ENCODE measurements at places on chromosomes 3 and 15. TPM values are rescaled to one million over a fixed set of nuclear protein-coding genes. Genes with fewer than 3 reads are reported as not detected.

DNA sequence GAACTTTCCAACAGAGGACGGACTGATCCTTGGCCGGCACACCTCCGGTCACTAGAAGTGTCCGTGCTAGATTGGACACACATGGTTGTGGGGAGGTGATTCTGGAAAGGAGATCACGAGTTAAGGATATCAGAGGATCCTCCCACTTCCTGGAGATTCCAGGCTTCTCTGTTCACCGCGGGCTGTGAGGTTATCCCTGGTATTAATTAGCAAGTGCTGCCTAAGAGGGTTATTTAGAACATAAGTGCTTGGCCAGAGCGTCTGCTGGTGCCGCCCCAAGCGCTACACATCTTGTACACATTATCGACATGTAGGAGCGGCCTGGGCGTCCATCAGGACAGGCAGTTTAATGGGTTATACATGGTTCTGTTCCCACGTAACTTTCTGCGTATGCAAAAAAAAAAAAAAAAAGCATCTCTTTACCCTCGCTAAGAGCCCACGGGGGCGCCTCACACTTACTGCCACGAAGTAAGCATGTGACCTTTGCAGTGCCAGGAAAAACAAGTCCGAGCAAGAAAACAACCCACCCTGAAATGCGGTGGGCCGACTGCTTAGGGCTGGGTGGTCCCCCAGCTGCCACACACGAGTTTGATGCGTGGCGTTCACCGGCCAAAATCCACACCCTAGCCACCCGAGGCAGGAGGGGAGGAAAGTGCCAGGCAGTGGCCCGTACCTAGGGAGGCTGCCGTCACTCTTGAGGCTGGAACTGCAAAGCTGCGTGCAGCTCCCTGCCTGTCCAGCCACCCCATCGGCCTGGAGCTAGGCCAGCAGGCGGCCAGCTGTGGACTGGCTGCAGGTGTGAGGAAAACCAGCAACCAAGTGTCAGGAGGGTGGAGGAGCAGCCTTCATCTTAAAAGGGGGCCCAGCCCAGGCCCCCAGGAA is 78.0 kb downstream of the CPN2 start:
- no peak for DNase-seq

GRCh38 chr3:173976281-173976680 is 578.7 kb downstream of the NLGN1 start:
- DNase-seq, result no peak

DNA sequence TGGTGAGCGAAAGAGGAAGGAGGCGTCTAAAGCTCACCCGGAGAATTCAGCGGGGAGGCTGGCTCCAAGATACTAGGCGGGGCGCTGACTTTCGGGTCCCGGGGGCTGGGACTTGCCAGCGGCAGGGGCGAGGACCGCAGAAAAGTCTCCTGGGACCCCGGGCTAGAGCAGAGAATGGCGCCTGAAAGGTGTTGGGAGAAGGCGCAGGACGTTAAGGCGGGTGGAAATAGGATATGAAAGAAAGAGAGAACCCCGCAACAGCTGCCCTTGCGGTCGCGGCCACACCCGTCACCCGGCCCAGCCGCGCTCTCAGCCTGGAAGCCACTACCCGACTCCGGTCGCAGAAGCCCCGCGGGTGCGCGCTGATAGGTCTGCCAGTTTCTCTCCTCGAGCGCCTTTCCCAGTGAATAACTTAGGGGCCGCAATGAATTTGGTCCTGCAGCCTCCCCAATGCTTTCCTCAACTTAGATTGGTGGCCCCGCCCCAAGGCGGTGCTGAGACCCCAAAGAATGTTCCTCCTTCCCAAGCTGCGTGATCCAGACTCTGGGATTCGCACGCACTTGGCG is 604 bp downstream of the LTK start:
- DNase-seq, result no peak

- DNase-seq, result peak; percentile 46
Observed at GRCh38 chr3:173993299-173993698, 595.8 kb downstream of the NLGN1 start.

- DNase-seq, result no peak
Observed at GRCh38 chr15:43382310-43382709, 11.4 kb downstream of the TUBGCP4 start.

GRCh38 chr15:85689729-85690128 is 105.0 kb downstream of the KLHL25 start:
- no peak for DNase-seq

DNA sequence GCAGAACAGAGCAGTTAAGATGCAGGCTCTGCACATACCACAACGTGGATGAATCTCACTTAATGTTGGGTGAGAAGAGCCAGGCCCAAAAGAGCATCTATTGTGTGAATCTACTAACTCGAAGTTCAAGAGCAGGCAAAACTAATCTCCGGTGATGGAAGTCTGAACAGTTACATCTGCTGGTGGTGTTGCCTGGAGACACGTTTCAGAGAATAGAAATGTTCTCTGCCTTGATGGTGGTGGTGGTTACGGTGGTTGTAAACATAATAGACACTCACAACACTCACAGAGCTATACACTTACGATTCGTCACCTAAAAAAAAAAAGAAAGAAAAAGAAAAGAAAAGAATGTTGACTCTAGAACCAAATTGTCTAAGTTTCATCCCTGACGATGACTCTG is 86.8 kb downstream of the LIPC start:
- no peak for DNase-seq

DNA sequence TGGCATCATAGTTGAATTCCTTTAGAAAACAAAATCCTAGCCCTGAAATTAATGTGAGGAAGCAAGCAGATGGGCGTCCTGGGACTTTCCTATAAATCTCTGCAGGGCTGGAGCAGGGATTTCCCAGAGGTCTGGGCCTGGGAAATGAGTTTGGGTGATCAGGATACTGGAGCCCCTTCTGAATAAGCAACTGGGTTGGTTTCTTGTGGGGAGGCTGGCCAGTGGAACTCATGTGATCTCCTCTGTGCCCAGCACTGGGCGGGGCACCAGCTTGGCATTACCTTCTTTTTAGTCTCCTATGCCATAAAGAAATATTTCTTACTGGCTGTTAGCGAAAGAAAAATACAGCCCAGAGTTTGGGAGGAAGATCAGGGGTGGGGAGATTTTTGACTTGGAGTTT is 1.7 kb downstream of the THSD4 start:
- DNase-seq, result no peak

DNA sequence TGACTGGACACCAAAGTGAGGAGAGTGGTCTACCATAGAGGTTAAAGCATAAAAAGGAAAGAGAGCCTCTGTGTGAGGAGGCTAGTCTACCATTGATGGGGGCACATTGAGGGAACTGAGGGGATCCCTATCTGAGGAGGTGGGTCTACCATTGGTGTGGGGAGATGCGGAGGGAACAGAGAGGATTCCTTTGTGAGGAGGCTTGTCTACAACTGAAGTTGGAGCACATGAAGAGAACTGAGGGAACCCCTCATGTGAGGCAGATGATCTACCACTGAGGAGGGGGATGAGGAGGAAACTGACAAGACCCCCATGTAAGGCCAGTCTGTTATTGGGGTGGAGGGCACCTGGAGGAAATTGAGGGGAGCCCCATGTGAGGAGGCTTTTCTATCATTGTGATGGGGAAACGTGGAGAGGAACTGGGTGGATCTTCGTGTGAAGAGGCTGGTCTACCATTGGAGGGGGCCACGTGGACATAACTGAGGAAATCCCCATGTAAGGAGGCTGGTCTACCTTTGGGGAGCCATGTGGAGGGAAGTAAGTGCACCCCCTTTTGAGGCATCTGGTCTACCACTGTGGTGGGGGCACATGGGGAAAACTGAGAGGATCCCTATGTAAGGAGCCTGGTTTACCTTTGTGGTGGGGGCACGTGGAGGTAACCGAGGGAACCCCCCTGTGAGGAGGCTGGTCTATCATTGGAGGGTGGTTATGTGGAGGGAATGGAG is 160.1 kb downstream of the FBLN2 start:
- no peak for DNase-seq

DNA sequence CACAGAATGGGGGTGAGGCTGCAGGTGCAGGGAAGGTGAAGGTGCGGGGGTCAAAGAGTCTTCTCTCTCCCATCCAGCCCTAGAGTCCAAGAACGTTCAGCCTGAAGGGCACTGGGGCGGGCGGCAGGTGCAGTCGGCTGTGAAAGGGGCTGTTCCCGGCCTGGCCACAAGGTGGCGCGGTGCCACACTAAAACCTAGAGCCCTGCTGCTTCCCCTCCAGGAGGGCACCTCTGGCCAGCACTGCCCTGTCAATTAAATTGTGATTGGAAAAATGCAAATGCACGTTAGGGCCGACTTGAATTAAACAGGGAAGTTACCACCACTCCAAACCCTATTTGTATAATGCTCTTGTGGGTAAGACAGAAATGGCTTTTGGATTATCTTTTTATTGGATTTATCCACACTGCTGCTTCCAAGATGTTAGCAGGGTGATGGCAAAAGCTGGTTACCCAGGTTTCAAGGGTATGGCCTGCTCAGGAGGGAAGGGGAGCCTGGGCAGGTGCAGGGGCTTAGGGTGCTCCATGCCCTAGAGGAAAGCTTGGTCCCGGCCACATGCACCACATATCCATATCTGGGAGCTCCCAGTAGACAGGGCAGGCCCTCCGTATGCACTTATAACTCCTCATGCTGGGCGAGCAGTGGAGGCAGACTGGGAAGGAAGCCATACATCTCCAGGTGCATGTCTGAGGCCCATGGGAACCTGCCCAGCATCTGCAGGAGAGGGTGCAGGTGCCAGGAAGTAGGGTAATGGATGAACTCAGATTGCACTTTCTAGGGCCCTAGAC is 119.8 kb downstream of the ADCY5 start:
- DNase-seq, result peak; percentile 66

- DNase-seq, result no peak
Observed at GRCh38 chr3:30204126-30204525, 402.3 kb upstream of the TGFBR2 start.

- peak; percentile 29 for DNase-seq
Observed at GRCh38 chr3:152176241-152176640, 92.5 kb upstream of the MBNL1 start.

GRCh38 chr3:146655333-146655996 is 50.3 kb upstream of the PLSCR5 start:
- no peak for DNase-seq

DNA sequence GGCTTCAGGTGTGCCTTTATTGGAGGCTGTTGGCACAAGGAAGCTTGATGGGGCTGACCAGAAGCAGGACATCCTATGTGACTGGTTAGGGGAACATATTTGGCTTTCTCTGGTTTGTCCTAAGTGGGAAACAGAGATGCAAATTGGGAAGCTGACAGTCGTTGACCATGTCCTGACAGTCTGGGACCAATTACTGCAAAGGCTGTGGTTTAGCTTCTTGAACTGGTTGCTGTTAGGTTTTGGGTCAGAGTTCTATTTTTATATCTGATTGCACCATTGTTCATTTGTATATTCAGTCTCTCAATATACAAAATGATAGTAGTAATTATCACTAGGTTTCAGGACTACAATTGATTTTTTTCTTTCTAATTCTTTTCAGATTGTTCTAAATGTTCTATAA is 36.8 kb downstream of the SNTN start:
- DNase-seq, result no peak

GRCh38 chr3:411226-411625 is 214.7 kb downstream of the CHL1 start:
- no peak for DNase-seq

DNA sequence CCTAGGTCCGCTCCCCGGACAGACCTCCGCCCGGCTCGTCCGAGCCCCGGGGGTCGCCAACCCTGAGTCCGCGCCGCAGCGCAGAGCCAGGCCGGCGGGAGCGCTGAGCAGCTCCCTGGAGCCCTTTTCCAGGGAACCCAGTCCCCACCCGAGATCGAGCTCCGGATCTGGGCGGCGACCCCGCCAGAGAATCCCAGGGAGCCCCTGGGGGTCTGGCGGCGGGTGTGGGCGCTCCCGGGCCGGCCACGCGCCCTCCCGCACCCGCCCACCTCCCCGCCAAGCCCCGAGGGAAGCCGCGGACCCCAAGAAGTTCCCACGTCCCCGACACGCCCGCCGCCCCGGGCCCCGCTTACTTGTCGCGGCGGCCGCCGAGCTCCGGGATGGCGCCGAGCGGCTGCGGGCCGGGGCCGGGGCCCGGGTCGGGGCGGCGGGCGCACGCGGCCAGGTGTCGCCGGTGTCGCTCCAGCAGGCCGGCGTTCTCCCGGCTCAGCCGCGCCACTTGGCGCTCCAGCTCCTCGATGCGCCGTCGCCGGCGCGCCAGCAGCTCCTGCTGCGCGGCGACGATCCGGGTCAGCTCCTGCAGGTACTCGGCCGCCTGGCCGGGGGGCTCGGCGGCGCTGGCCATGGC is 137.7 kb downstream of the NUP210 start:
- no peak for DNase-seq

- DNase-seq, result peak; percentile 98
Observed at GRCh38 chr15:66803182-66803729, 101.2 kb downstream of the SMAD6 start.

DNA sequence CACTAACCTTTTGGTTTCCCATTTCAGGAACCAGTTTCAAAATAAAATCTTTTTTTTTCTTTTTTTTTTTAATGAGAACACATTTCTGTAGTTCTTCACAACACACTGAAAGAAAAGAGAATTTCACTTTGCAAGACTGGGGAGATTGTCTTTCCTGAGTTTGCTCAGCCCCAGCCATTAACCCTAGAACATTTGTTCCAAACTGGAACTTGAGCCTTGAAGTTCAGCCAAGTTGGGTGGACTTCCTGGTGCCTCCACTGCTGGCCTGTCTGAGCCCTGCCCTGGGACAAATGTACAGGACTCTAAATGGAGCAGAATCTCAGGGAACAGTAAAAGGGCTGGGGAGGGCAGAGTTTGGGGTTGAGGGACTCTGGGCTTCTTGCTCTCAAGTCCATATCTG is 196.4 kb upstream of the LPP start:
- no peak for DNase-seq

GRCh38 chr3:50542177-50543034 is 25.1 kb downstream of the C3orf18 start:
- DNase-seq, result peak; percentile 74

DNA sequence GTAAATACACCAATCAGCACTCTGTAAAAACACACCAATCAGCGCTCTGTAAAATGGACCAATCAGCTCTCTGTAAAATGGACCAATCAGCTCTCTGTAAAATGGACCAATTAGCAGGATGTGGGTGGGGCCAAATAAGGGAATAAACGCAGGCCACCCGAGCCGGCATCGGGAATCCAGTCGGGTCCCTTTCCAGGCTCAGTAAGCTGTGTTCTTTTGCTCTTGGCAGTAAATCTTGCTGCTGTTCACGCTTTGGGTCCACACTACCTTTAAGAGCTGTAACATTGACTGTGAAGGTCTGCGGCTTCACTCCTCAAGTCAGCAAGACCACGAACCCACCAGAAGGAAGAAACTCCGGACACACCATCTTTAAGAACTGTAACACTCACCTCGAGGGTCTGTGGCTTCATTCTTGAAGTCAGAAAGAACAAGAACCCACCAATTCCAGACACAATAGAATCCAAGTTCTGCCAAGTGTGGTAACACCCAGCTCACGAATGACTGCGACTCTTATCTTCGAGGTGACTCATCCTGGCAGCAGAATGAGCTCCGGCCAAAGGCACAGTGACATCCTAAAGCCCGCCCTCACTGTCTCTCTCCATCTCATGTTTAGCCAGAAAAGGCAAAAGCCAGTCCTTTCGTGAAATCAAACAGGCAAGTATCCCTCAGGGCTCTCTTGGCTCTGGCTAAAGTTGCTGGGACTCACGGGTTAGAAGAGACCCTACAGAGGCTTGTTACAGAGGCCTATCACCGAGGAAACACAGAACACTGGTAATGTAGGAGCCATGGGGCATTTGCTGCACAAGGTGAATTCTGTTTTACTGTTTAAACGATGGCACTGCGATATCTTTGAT is 155.2 kb downstream of the FAM43A start:
- peak; percentile 90 for DNase-seq

MITF gene
- total RNA-seq, result 22.9 TPM

IL17RE gene
- total RNA-seq, result 1.3 TPM

MYL3 gene
- total RNA-seq, result 0.57 TPM

SPTSSB gene
- not detected for total RNA-seq

C3orf85 gene
- not detected for total RNA-seq

COL6A5 gene
- total RNA-seq, result under 0.01 TPM

CHL1 gene
- not detected for total RNA-seq

CFAP100 gene
- not detected for total RNA-seq

All from A172 (cell line).